Cardiac muscle cell (in vitro differentiated cells and primary cell): ENCODE measurements at places on chromosomes 3 and 15. TPM values are rescaled to one million over a fixed set of nuclear protein-coding genes. Genes with fewer than 3 reads are reported as not detected.
A peak's percentile ranks its signal among the peaks of the same experiment; 100 is the strongest.

DNA sequence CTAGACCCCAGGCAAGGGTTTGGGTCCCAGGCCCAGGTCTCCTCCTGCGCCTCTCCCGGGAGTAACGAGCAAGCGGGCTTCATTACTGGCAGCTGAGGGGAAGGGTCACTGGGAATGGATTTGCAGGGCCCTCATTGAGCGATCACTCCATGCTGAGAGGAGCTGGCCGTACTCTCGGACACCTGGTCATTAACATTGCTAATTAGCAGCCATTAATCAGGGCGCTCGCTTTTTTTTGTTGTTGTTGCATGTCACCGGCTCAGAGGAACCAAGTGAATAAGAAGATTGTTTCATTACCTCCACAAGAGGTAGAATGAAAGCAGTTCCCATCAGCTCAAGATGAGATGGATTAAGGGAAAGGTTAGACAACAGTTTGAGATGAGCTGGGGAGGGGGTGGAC, 293.0 kb upstream of the ATP11B start:
- H3K4me3 ChIP-seq = no peak overlapping the region
- no peaks in the 10 kb centered on the region for H3K27me3 ChIP-seq
- no peaks in the 10 kb centered on the region for H3K4me1 ChIP-seq
- H3K27ac ChIP-seq = no peak overlapping the region

- no peaks in the 10 kb centered on the region for H3K36me3 ChIP-seq
- no peak overlapping the region for H3K4me3 ChIP-seq
- no peak for DNase-seq
- no peak overlapping the region for H3K27ac ChIP-seq
Observed at GRCh38 chr3:89395456-89395855, 288.0 kb downstream of the EPHA3 start.

DNA sequence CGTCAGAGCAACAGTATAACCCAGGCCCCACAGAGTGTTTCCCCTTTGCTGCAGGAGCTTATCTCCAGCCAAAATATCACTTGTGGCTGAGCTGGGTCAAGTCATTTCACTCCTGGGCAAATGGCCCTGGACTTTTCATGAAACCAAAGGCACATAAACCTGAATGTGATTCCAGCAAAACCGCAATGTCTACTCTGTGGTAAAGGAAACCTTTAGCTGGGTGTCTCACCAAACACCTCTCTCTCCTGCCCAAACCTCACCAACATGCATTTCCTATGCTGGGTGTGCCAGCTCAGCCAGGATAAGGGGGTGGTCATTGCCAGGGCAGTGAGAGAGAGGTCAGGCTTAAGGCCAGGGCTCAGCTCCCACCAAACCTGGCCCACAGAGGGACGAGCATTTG, 67.4 kb downstream of the GTPBP8 start:
- H3K4me1 ChIP-seq = no peaks in the 10 kb centered on the region
- H3K27me3 ChIP-seq = no peaks in the 10 kb centered on the region
- H3K27ac ChIP-seq = no peak overlapping the region
- no peak for DNase-seq

DNA sequence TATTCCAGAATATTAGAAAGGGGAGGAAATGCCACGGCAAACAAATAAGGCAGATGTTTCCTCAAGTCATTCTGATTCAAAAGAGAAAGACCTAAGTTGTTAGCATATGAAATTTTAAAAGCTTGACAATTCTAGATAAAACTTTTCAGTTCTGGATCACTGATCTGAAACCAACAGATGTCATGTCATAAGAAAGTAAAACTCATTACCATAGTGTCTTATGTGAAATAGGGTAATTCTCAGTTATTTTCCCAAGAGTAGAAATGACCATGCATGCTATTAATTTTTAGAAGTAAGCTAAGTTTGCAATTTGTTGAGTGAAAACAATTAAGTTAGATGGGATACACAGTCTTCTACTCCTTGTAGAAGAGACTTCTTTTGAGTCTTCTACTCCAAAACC, 630.3 kb downstream of the NAALADL2 start:
- no peaks in the 10 kb centered on the region for H3K27me3 ChIP-seq
- no peaks in the 10 kb centered on the region for H3K4me1 ChIP-seq
- no peak for DNase-seq
- H3K4me3 ChIP-seq = no peak overlapping the region
- no peak overlapping the region for H3K27ac ChIP-seq

- no peak overlapping the region for H3K4me3 ChIP-seq
- DNase-seq = no peak
- H3K27ac ChIP-seq = no peak overlapping the region
Observed at GRCh38 chr3:87982421-87982820, 76.4 kb downstream of the CGGBP1 start.

GRCh38 chr3:32136703-32137102, 30.3 kb downstream of the GPD1L start:
- H3K4me1 ChIP-seq = peaks cover 10% of the 10 kb centered on the region
- H3K27ac ChIP-seq = no peak overlapping the region
- no peak overlapping the region for H3K4me3 ChIP-seq
- H3K27me3 ChIP-seq = no peaks in the 10 kb centered on the region

GRCh38 chr15:49852756-49853155, 231.9 kb downstream of the DTWD1 start:
- H3K36me3 ChIP-seq = no peaks in the 10 kb centered on the region
- no peaks in the 10 kb centered on the region for H3K27me3 ChIP-seq
- no peaks in the 10 kb centered on the region for H3K4me1 ChIP-seq
- H3K4me3 ChIP-seq = no peak overlapping the region

DNA sequence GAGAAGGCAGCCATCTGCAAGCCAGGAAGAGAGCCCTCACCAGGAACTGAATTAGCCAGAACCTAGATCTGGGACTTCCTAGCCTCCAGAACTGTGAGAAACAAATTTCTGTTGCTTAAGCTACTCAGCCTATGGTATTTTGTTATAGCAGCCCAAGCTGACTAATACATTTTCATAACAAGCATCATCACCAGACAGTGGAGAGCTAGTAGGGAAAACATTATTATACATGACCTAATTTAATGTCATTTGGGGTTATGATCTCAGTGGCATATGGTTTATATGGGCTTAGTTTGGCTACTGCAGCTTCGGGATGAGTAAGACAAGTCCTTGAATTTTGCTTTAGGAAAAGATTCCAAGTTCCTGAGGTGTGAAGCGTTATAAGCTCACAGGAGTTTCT, 35.6 kb downstream of the LNP1 start:
- H3K27me3 ChIP-seq = no peaks in the 10 kb centered on the region
- no peak for DNase-seq
- H3K27ac ChIP-seq = no peak overlapping the region
- H3K4me3 ChIP-seq = no peak overlapping the region
- no peaks in the 10 kb centered on the region for H3K4me1 ChIP-seq

DNA sequence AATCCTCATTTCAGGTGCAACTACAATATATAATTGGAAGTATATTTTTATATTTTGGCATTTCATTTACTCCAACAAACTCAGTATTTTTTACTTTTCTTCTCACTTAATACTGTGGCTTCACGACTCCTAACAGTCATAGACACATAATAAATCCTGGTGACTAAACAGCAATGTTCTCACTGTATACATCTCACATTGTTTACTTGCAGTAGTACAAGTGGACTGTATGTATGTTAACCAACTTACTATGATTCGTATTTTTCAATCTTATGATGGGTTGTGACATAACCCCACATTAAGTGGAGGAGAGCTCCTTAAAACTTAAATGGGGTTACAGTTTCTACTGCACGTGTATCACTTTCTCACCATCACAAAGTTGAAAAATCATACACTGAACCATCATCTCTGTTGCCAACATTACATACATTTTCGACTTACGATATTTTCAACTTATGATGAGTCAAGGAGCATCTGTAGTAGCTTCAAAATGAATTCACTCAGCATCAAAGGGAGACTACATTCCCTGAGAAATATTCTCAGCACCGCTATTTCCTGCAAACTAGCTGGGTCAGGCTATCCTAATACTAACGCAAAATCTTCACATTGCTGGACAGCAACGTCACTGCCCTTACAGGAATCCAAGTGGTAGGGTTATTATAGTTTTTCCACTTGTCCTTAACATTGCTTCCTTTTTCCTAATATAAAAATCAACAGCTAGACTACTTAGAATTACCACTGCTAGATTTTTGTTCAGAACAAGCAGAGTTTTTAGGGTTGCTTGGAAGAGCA, 7.3 kb downstream of the ADAM10 start:
- H3K4me1 ChIP-seq = peaks cover 43% of the 10 kb centered on the region
- H3K27ac ChIP-seq = peak overlapping the region; percentile 18
- no peaks in the 10 kb centered on the region for H3K27me3 ChIP-seq
- no peak overlapping the region for H3K4me3 ChIP-seq
- no peaks in the 10 kb centered on the region for H3K36me3 ChIP-seq

DNA sequence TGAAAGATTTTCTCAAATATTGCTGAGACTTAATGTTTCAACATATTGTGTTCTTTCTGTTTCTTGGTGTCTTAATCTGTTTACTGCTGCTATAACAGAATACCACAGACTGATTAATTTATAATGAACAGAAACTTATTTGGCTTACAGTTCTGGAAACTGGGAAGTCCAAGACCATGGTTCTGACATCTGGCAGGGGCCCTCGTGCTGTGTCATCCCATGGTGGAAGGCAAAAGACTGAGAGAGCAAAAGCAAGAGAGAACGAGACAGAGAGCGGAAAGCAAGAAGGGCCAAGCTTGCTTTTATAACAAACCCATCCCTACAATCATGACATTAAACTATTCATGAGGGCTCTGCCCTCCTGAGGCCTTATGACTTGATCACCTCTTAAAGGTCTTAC, 88.7 kb downstream of the ARNT2 start:
- no peak overlapping the region for H3K27ac ChIP-seq
- DNase-seq = no peak
- no peaks in the 10 kb centered on the region for H3K36me3 ChIP-seq
- H3K4me1 ChIP-seq = no peaks in the 10 kb centered on the region
- H3K27me3 ChIP-seq = no peaks in the 10 kb centered on the region
- no peak overlapping the region for H3K4me3 ChIP-seq

GRCh38 chr15:92808598-92809063, 91.5 kb upstream of the CHD2 start:
- no peaks in the 10 kb centered on the region for H3K36me3 ChIP-seq
- H3K4me1 ChIP-seq = peaks cover 21% of the 10 kb centered on the region
- peak overlapping the region; percentile 19 for H3K4me3 ChIP-seq
- peak overlapping the region; percentile 95 for H3K27ac ChIP-seq
- DNase-seq = peak; percentile 74

- no peaks in the 10 kb centered on the region for H3K36me3 ChIP-seq
- no peaks in the 10 kb centered on the region for H3K4me1 ChIP-seq
- no peak overlapping the region for H3K27ac ChIP-seq
- H3K27me3 ChIP-seq = no peaks in the 10 kb centered on the region
- no peak for DNase-seq
- no peak overlapping the region for H3K4me3 ChIP-seq
Observed at GRCh38 chr15:63869371-63870042, 35.8 kb upstream of the HERC1 start.

DNA sequence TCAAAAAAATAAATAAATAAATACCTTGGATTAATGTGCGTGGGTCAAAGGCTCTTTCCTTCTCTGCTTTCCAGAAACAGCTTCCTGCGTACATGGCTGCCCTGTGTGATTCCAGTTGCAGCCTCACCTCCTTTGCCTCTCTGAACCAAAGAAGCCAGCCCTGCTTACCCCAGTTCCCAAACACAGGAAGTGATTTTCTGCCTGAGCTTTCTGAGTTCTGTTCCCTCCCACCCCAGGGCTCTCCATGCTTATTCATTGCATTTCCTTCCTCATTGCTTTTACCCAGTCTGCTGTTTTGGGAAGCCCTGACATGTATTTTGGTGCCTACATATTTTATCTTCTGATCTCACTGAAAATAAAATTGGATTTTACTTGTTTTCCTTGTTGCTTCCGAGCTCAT, 15.4 kb downstream of the ZSCAN2 start:
- no peaks in the 10 kb centered on the region for H3K27me3 ChIP-seq
- H3K4me1 ChIP-seq = no peaks in the 10 kb centered on the region
- no peak overlapping the region for H3K4me3 ChIP-seq
- H3K36me3 ChIP-seq = peaks cover 8% of the 10 kb centered on the region

DNA sequence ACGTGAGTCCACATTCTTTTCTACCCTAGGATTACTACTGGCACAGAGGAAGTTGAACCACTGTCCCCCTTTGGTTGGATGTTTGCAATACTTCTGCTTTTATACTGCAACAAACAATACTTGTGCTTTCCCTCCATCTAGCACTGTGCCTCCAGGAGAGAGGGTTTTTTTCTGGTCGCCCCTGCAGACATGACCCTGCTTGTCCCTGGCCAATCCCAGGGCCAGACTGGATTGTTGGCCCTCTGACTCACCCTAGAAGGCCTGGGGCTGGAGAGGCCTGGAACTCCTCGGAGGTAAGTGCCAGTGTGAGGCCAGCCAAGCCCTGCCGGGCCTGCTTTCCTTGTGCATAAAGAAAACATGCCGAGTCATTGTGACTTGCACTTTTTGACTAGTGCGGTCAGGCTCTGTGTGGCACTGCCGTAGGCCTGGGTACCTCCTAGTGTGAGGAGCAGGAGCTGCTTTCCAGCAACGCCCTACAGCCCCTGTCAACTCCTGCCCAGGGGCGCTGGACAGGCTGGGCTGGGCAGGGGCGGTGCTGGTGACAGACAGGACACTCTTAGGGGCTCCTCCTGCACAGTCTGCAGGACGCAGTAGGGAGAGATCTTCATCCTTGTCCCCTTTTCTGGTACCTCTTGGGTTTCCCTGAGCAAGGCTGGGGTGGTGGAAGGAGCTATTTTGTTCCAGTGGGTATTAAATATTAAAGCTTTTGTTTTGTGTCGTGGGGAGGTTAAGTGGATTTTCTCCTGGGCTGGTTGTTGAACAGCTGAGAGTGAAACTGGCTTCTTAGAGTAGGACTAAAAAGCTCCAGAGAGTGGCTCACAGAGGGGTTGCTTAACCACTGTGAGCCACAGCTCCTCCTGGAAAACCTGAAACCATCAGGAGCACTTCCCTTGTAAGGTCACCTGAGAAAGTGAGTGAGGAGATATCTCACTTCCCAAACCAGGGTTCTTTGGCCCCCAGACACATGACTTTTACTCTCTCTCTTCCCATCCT, 14.4 kb upstream of the TKT start:
- DNase-seq = peak; percentile 96
- H3K36me3 ChIP-seq = no peaks in the 10 kb centered on the region
- H3K27ac ChIP-seq = peak overlapping the region; percentile 90
- peaks cover 9% of the 10 kb centered on the region for H3K4me1 ChIP-seq
- no peak overlapping the region for H3K4me3 ChIP-seq

The CFAP91 gene
- total RNA-seq = 0.53 and 0.92 TPM in 2 replicates

The WDR93 gene
- total RNA-seq = 0.06 and 0.70 TPM in 2 replicates

The CHL1 gene
- 0.24 TPM in 1 of 2 replicates, not detected in the other for total RNA-seq

The A4GNT gene
- total RNA-seq = not detected in 2 replicates

The ADAMTSL3 gene
- 0.88 and 2.0 TPM in 2 replicates for total RNA-seq

The XCR1 gene
- not detected in 2 replicates for total RNA-seq

The PPP2R3A gene
- total RNA-seq = 31.3 and 43.9 TPM in 2 replicates
